ENCODE measurements at places on chromosomes 12 and 14.

DNA sequence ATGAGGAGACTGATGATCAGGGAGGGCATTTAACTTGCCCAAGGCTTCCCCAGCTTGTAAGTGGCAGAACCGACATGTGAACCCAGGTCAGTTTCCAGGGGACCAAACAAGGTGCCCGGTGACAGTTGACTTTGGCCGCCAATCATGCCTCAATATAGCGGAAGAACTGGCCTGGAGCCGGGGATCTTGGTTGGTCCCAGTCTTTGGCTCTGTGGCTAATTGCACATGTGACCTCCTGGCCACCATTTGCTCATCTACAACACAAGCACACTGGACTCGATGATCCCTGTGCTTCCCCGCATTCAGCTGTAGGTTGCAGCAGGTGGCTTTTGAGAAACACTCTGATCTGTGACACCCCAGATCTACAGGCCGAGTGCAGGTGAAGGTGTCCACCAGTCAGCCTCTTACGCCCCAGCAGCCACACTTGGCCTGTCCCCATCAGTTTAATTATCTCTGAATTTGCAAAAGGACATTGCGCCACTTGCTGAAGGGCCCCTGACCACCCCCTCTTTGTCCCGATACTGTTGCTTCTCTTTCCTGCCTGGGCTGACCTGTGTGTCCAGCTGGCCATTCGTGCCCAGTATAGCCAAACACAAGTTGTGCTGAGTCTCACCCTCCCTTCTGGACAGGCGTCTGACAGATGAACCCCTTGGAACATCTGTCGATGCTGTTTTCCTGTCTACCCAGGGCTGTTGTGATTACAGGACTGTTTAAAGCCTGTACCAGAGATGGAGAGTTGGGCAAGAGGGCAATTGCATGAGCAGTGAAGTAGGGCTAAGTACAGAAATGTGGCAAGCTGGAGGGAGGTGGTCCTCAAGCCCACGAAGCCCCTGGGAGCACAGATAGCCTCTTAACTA is 14.1 kb downstream of the ACACB start:
- peaks cover 31% of the 10 kb centered on the region for H3K27me3 ChIP-seq
- no peak overlapping the region for H3K27ac ChIP-seq
- 0 out of 2 replicates have a peak, but pooled peaks cover 4% of the 10 kb centered on the region for H3K4me1 ChIP-seq
- H3K36me3 ChIP-seq: no peaks in the 10 kb centered on the region

- peaks cover 8% of the 10 kb centered on the region for H3K4me1 ChIP-seq
- H3K4me3 ChIP-seq: no peak overlapping the region
- H3K27me3 ChIP-seq: no peaks in the 10 kb centered on the region
- no peaks in the 10 kb centered on the region for H3K36me3 ChIP-seq
Measured at GRCh38 chr12:71947645-71948105, 9.0 kb downstream of the TPH2 start.

DNA sequence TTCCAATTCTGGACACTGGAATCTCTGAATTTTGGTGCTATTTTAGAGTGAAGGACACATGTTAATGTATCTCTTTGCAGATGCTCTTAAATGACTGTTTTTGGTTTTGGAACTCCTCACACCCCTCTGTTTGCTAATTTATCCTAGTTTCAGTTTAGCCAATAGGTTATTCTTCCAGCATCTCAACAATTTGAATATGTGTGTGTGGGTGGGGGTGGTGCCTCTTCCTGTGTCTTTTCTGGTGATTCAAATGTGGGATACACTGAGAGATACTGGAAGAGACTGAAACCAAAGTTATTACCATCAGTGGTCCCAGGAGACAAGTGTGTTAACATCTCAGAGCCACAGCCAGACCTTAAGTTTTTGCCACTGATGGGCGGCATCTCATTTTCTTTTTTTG is 1317.4 kb upstream of the TMEM132C start:
- H3K27me3 ChIP-seq: no peaks in the 10 kb centered on the region
- no peak overlapping the region for H3K27ac ChIP-seq
- no peaks in the 10 kb centered on the region for H3K4me1 ChIP-seq

DNA sequence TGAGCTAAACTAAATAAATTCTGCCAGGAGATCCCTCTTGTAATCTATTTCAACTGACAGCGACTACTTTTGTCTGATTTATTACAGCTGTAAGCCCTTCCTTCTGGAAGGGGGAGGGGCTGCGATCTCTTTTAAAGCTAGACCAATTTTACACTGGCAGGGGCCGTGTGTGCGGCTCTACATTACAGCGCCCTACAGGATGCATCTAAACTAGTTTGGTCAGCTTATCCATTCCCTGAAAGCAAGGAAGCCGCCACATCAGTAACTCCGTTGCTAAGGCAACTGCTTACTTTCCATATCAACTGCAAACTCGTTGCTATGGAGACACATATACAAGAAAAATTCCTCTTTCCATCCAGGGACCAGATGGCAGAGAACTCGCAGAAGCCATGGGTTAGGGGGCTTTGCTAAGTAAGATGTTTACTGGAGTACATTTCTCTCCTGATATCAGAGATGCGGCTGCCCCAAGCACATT is 17.4 kb downstream of the FOXN3 start:
- no peaks in the 10 kb centered on the region for H3K36me3 ChIP-seq
- H3K4me3 ChIP-seq: no peak overlapping the region
- DNase-seq: no peak
- peaks cover 53% of the 10 kb centered on the region for H3K27me3 ChIP-seq

DNA sequence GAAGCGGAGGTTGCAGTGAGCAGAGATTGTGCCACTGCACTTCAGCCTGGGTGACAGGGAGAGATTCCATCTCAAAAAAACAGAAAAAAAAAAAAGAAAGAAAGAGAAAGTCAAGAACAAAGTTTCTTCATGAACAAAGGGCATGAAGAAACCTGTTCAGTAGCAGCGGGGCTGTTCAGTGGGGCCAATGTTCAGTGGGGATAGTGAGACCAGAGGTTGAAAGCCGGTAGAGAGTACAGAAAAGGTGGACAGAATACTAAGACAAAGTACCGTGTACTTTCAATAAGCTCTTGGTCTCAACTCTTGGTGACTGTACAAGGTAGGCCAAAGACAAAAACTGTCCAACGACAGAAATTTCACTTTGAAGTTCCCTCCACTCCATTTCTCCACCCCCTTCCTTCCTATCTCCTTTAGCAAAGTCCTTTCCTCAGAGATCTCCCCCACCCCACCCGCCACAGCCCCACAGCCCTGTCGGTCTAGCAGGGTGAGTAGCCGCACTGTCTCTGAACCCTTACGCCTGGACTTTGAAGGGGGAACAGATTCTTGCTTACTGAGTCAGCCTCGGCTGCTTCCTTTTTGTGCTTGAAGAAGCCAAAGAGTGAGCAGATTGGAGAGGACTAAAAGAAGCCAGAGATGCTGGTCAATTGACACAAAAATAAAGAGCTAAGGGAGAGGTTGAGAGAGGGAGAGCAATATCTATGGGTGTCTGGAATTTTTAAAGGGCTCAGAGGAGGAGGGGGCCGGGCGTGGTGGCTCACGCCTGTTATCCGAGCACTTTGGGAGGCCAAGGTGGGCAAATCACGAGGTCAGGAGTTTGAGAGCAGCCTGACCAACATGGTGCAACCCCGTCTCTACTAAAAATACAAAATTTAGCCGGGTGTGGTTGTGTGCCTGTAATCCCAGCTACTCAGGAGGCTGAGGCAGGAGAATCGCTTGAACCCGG is 44.2 kb upstream of the FOS start:
- H3K27ac ChIP-seq: peak overlapping the region; percentile 74
- no peaks in the 10 kb centered on the region for H3K27me3 ChIP-seq
- H3K4me1 ChIP-seq: peaks cover 62% of the 10 kb centered on the region
- H3K36me3 ChIP-seq: no peaks in the 10 kb centered on the region
- H3K4me3 ChIP-seq: peak overlapping the region; percentile 5

All from PC-9 (cell line).